ENCODE measurements at places on chromosomes 4 and X. TPM values are rescaled to one million over a fixed set of nuclear protein-coding genes. Genes with fewer than 3 reads are reported as not detected.

The ASB12 gene
- 0.18 TPM for total RNA-seq

The DCLK2 gene
- total RNA-seq: 3.5 TPM

The NKAP gene
- total RNA-seq: 11.9 TPM

The IL2RG gene
- total RNA-seq: 264 TPM

The LONRF3 gene
- total RNA-seq: 1.3 TPM

The CYTL1 gene
- total RNA-seq: not detected

The ARSJ gene
- not detected for total RNA-seq

DNA sequence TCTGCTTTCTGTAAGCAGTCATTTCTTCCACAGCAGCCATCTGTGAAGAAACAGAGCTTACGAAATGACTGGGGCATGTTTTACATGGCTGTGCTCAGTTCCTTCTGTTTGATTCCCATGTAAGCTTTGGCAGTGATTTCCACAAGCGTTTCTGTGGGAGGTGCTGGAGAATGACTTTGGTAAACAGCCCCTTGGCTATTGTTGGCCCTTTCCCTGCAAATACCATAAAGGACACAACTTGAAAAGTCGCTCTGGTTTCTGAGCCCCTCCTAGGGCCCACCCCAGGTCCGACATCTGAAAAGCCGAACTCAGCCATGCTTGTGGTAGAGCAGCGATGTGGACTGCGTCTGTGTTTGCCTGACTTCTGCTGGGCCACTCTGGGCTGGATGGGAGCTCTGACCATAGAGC is 3.7 kb downstream of the LIMCH1 start:
- H3K27ac ChIP-seq: no peak overlapping the region
- H3K4me3 ChIP-seq: no peak overlapping the region
- no peaks in the 10 kb centered on the region for H3K4me1 ChIP-seq

DNA sequence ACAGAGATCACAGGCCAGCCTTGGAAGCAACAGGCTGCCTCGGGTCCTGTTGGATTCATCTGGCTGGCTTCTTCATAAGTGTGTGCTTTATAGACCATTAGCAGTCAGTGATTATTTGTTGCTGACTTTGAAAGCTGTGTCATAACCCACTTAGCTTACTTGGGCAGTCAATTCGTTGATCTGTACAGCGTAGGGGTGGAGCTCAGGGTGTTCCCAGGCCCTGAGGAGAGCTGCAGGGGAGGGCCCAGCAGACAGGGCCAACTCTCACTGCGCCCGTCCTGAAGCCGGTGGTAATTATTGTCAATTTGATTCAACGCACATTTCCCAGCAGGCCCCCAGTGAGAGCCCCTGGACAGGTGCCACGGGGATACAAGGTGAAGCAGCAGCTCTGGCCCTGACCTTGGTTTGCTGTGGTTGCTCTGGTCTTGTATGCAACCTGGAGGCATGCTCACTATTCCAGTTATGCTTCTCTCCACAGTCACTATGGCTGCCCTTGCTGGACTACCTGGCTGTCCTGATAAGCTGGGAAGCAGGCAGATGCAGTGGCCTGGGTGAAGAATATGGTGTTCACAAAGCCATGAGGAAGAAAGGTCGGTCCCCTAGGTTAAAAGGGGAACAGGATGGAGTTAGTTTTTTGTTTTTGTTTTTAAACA is 40.1 kb upstream of the HMGB3 start:
- no peaks in the 10 kb centered on the region for H3K4me1 ChIP-seq
- no peak overlapping the region for H3K27ac ChIP-seq
- no peaks in the 10 kb centered on the region for H3K36me3 ChIP-seq

- peaks cover 17% of the 10 kb centered on the region for H3K4me1 ChIP-seq
- H3K4me3 ChIP-seq: no peak overlapping the region
- H3K27ac ChIP-seq: no peak overlapping the region
- H3K27me3 ChIP-seq: peaks cover 1% of the 10 kb centered on the region
- no peaks in the 10 kb centered on the region for H3K36me3 ChIP-seq
Measured at GRCh38 chr4:16270454-16271328, 44.4 kb upstream of the TAPT1 start.

GRCh38 chr4:150821641-150822040 is 193.4 kb downstream of the LRBA start:
- no peaks in the 10 kb centered on the region for H3K27me3 ChIP-seq
- peaks cover 41% of the 10 kb centered on the region for H3K36me3 ChIP-seq

GRCh38 chr4:14650127-14650526 is 352.2 kb upstream of the CPEB2 start:
- H3K4me3 ChIP-seq: no peak overlapping the region
- no peak for DNase-seq
- H3K27me3 ChIP-seq: no peaks in the 10 kb centered on the region
- H3K4me1 ChIP-seq: no peaks in the 10 kb centered on the region
- no peaks in the 10 kb centered on the region for H3K36me3 ChIP-seq

- no peak overlapping the region for H3K27ac ChIP-seq
- H3K36me3 ChIP-seq: no peaks in the 10 kb centered on the region
- no peak for DNase-seq
- H3K4me1 ChIP-seq: no peaks in the 10 kb centered on the region
Measured at GRCh38 chrX:32871636-32872035, 339.7 kb downstream of the DMD start.

DNA sequence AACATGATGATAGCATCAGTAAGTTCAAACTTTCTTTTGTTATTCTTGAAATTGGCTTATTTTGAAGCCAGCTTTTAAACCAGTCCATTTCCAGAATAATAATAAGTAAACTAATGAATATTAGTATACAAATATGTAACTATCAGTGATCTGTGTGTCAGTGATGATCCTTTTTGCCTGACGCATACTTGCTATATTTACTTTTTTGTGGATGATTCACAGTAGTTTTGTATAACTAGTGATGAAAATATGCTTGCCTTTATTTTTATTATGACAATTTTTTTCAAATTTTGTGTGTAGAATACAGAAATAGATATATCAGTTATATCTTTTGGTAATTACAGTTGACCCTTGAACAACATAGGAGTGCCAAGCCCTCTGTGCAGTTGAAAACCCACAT is 49.5 kb downstream of the USP53 start:
- DNase-seq: no peak
- H3K27me3 ChIP-seq: no peaks in the 10 kb centered on the region
- H3K4me3 ChIP-seq: no peak overlapping the region
- no peak overlapping the region for H3K27ac ChIP-seq

- no peak overlapping the region for H3K4me3 ChIP-seq
- peaks cover 5% of the 10 kb centered on the region for H3K36me3 ChIP-seq
- no peaks in the 10 kb centered on the region for H3K4me1 ChIP-seq
- no peak for DNase-seq
- H3K27me3 ChIP-seq: no peaks in the 10 kb centered on the region
- H3K27ac ChIP-seq: no peak overlapping the region
Measured at GRCh38 chr4:94635177-94635576, 122.6 kb upstream of the BMPR1B start.

DNA sequence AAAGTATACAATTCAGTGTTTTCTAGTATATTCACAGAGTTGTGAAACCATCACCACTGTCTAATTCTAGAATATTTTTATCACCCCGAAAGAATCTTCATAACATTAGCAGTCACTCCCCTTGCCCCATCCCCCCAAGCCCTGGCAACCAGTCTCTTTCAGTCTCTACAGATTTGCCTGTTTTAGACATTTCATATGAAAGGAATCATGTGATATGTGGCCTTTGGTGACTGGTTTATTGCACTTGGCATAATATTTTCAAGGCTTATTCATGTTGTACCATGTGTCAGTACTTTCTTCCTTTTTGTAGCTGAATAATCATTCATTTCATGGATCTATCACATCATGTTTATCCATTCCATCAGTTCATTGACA is 371.7 kb downstream of the AFF2 start:
- no peak overlapping the region for H3K4me3 ChIP-seq
- DNase-seq: no peak
- no peak overlapping the region for H3K27ac ChIP-seq
- no peaks in the 10 kb centered on the region for H3K36me3 ChIP-seq
- no peaks in the 10 kb centered on the region for H3K27me3 ChIP-seq
- H3K4me1 ChIP-seq: no peaks in the 10 kb centered on the region

DNA sequence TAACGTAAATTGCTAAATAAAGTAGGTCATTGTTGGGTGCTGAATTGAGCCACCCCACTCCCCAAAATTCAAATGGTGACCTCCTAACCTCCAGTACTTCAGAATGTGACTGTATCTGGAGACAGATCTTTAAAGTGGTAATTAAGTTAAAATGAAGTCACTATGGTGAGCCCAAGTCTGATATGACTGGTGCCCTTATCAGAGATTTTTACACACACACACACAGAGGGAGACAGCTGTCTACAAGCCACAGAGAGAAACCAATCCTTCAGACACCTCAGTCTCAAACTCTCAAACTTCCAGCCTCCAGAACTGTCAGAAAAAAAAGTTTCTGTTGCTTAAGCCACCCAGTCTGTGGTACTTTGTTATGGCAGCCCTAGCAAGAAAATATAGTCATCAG is 879.2 kb upstream of the INTU start:
- no peaks in the 10 kb centered on the region for H3K36me3 ChIP-seq
- no peak for DNase-seq
- no peak overlapping the region for H3K4me3 ChIP-seq

DNA sequence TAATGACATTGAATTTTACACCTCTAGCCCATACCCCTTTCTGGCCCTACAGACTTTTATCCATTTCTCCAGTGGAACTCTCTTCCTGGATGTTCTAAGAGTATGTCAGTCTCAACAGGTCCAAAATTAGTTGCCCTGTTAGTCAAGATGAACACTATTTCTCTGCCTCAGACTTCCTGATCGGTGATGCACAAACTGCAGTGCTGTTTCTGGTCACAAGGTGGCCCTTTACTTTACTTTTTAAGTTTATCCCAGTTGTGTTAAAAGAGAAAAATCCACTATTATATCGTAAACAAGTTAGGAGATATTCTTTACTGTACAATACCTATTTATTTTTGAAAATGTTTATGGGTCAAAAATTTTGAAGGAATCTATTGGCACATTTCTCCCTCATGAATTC is 13.1 kb downstream of the TCEAL7 start:
- H3K27me3 ChIP-seq: peaks cover 5% of the 10 kb centered on the region
- DNase-seq: no peak
- H3K4me1 ChIP-seq: no peaks in the 10 kb centered on the region
- H3K4me3 ChIP-seq: no peak overlapping the region
- no peaks in the 10 kb centered on the region for H3K36me3 ChIP-seq

GRCh38 chr4:26257850-26258249 is 63.0 kb upstream of the RBPJ start:
- H3K4me1 ChIP-seq: no peaks in the 10 kb centered on the region
- H3K4me3 ChIP-seq: no peak overlapping the region
- DNase-seq: no peak
- no peak overlapping the region for H3K27ac ChIP-seq
- H3K27me3 ChIP-seq: peaks cover 3% of the 10 kb centered on the region
- H3K36me3 ChIP-seq: no peaks in the 10 kb centered on the region

- no peaks in the 10 kb centered on the region for H3K27me3 ChIP-seq
- no peaks in the 10 kb centered on the region for H3K4me1 ChIP-seq
Measured at GRCh38 chrX:110786486-110786885, 9.1 kb downstream of the CHRDL1 start.

DNA sequence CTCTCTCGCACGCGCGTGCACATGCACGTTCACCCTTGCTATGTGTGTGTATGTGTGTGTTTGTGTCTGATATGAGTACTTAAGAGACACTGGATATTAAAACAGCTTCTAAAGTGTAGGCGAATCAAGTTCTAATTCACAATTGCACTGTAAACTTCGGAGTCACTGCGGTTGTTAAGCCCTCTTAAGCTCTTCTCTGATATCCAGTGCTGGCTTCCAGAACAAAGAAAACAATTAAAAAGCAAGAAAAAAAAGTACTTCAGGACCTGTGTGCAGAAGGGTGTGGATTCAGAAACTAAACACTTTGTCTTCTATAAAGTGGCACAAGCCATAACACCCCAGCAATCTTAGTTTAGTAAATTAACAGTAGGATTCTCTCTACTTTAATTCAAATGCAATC is 300.2 kb downstream of the PCDH7 start:
- DNase-seq: no peak
- H3K4me3 ChIP-seq: no peak overlapping the region
- no peaks in the 10 kb centered on the region for H3K36me3 ChIP-seq
- H3K27me3 ChIP-seq: no peaks in the 10 kb centered on the region
- H3K27ac ChIP-seq: no peak overlapping the region

- H3K27me3 ChIP-seq: no peaks in the 10 kb centered on the region
- H3K4me3 ChIP-seq: no peak overlapping the region
- no peak for DNase-seq
- H3K36me3 ChIP-seq: no peaks in the 10 kb centered on the region
- H3K27ac ChIP-seq: no peak overlapping the region
Measured at GRCh38 chr4:69727926-69728325, 32.5 kb downstream of the SULT1B1 start.

- H3K4me3 ChIP-seq: peak overlapping the region; percentile 94
- peaks cover 49% of the 10 kb centered on the region for H3K4me1 ChIP-seq
- H3K36me3 ChIP-seq: peaks cover 41% of the 10 kb centered on the region
- H3K27me3 ChIP-seq: no peaks in the 10 kb centered on the region
Measured at GRCh38 chr4:145098675-145099037, 545 bp downstream of the ABCE1 start.

DNA sequence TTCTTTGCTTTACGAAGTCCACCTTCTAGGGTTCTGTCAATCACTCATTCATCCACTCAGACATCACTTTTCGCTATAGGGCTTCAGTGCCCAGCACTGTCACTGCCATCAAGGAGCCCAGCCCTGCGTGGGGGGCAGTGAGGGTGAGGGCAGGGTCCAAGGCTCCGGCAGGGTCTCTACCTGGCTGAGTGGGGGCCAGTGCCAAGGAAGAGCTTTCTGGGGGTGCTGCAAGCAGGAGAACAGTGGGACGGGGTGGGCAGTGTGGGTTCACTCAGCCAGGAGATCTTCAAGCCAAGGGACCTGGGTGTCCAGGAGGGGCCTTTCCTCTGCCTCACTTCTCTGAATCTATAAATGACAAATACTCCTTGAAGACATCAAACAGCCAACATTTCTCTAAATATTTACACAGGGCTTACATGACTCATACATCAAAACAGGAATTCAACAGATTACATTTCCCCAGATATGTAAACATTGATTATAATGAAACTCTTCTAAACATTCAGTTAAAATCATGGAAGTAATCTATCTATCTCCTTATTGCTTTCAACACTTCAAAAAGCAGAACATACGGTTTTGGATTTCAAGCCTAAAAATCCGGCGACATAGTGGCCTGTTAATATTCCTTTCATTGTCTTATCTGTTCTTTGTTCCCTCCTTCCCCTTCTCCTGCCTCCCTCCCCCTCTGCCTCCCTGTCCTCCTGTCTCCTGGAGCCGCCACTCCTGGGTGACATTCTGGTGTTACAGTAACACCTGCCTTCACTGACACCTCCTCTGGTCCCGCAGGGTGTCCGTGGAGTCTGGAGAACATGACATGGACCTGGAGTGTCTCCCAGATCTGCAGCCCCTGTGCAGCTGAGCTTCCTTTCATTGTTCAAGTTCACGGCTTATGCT is 94.4 kb upstream of the ADRA2C start:
- no peaks in the 10 kb centered on the region for H3K36me3 ChIP-seq
- no peaks in the 10 kb centered on the region for H3K4me1 ChIP-seq
- no peak for DNase-seq
- peaks cover 16% of the 10 kb centered on the region for H3K27me3 ChIP-seq
- no peak overlapping the region for H3K27ac ChIP-seq
- H3K4me3 ChIP-seq: no peak overlapping the region

- no peaks in the 10 kb centered on the region for H3K27me3 ChIP-seq
- DNase-seq: no peak
- H3K36me3 ChIP-seq: peaks cover 2% of the 10 kb centered on the region
- H3K4me1 ChIP-seq: peaks cover 40% of the 10 kb centered on the region
Measured at GRCh38 chr4:85828027-85828890, 353.3 kb downstream of the ARHGAP24 start.
